ENCODE measurements at places on chromosomes 4 and X. TPM values are rescaled to one million over a fixed set of nuclear protein-coding genes. Genes with fewer than 3 reads are reported as not detected.

The PRPS1 gene
- 68.9 TPM for total RNA-seq

The CENPVL3 gene
- total RNA-seq, result not detected

GRCh38 chr4:139241784-139242151 lies 38.3 kb downstream of the MGARP start:
- no peak for DNase-seq

DNA sequence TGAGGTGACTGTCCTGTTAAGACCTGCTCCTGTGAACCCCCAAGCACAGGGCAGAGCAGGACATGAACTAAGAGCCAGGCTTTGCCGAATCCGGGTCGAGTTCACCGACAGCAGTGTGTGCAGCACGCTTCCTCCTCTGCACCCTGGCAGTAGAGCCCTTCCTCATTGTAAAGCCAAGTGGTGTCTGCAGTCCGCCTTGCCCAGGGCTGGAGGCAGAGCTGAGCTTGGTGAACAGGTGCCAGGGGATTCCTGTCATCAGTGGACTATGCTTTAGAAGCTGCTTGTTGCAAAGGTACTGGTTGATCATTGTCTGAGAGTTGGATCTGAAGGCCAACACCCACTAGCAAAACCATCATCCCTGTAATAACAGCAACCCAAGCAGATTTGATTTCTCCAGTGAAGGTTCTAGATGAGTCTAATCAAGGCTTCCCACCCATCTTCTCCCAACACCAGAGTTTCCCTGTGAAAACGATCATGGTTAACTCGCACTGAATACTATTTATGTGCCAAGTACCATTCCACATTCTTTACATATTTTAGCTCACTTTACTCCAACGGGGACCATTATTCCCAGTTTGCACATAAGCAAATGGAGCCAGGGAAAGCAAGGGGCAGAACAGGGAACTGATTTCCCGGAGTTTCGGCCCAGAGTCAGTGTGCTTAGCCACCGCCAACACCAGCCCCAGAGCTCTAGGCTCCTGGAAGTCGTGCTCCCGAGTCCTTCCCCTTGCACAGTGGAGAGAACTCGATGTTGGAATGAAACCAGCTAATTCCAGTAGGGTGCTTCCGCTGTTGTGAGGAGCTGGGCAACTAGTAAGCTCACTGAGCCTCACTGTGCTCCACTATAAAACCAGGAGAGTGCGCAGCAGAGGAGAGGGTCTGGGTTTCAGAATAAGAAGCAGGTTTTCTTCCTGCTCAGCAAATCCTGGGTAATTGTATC lies 1.4 kb upstream of the SLC34A2 start:
- DNase-seq, result no peak

DNA sequence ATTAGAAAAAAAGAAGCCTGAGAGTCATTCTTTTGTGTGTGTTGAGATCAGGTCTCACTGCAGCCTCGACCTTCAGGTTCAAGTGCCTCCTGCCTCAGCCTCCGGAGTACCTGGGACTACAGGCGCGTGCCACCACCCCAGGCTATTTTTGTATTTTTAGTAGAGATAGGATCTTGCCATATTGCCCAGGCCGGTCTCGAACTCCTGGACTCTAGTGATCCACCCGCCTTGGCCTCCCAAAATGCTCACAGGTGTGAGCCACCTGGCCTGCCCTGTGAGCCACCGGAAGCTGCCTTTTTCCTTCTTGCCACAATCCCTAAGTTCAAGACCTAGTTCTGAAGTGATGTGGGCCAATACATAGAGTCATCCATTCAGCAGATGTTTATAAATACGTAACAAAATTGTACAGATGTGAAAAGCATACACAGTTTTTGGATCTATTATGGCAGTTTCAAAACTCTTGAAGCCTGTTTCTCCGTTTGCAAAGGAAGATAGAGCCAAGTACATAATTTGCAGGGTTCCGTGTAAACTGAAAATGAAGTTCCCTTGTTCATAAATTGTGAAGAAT lies 536 bp upstream of the CTSO start:
- DNase-seq, result no peak

DNA sequence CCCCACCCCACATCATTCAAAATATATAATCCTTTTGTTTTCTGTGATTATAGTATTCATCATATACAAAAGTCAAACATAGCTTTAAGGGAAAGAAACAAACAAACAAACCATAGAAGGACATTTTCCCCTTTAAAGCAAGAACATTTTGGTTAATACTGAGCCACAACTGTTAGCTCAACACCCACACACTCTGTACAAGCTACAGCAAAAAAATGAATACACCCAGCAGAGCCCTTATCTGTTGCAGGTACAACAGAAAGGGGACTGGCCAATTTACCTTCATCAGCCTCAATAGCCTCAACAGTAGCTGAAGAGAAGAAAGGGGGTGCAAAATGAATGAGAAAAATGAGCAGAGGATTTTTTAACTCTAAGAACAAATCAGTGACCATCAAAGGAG lies 318.4 kb downstream of the PPP3CA start:
- no peak for DNase-seq

GRCh38 chrX:79138658-79139241 lies 5.7 kb upstream of the GPR174 start:
- no peak for DNase-seq

GRCh38 chrX:69307756-69308155 lies 142.5 kb upstream of the PJA1 start:
- DNase-seq, result no peak

GRCh38 chr4:10243856-10244255 lies 127.3 kb upstream of the WDR1 start:
- DNase-seq, result no peak

DNA sequence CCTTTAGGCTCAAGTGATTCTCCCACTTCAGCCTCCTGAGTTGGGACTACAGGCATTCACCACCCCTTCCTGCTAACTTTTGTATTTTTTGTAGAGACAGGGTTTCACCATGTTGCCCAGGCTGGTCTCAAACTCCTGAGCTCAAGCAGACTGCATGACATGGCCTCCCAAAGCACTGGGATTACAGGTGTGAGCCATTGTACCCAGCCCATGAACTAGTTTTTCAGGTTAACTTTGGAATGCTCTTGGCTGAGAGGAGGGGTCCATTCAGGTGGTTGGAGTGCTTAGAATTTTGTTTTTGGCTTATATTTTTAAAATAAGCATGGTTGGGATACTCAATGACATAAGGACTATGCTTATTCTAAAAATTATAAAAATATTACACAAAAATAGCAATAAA lies 355.7 kb upstream of the MAGEB16 start:
- no peak for DNase-seq

GRCh38 chr4:176048631-176049030 lies 17.0 kb upstream of the WDR17 start:
- DNase-seq, result no peak
